ENCODE measurements at places on chromosomes 12 and 14.

DNA sequence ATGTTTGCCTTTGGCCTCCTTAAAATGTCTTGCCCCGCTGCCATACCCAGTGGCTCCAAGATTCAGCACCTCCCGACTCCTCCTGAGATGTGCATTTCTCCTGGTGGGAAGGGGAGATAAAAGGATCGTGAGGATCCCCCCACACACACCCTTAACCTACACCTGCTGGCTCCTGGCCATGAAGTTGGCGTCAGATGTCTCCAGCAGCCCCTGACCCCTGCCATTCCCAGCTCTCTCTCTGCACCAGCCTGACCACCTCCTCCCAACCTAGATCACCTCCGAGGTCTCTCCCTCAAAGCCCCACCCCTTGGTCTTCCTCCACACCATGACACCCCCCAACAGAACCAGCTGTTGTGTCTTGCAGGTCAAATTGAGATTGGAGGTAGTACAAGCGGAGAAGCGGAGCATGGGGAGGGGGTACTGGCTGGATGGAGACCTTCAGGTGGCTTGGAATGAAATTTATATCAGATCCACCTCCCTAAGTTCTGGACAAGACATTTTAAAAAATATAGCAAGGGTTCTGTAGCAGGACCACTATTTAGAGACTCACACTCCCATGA lies 151.1 kb upstream of the FKBP4 start:
- no peak for DNase-seq

DNA sequence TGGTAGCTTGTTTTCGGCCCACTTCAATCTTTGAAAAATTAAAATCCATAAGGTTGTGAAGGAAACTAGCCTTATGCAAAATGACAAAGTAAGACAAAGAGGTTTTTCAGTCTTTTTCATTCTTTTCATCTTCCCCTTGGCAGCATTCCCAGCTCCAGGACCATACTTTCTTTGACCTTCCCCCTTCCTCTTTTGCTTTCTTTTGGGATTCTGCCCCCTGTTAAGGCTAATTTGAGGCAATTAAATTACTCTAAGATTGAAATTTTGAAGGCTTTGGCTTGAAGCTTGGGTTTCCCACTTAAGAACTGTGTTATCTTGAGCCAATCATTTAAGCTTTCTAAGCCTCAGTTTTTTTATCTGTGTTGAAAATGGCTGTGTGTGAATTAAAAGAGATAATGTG lies 124.9 kb downstream of the DACT1 start:
- DNase-seq = no peak

GRCh38 chr12:4849795-4850345 lies 59.8 kb upstream of the KCNA1 start:
- DNase-seq = no peak

- DNase-seq = no peak
Observed at GRCh38 chr14:51750542-51750941, 98.8 kb downstream of the FRMD6 start.

DNA sequence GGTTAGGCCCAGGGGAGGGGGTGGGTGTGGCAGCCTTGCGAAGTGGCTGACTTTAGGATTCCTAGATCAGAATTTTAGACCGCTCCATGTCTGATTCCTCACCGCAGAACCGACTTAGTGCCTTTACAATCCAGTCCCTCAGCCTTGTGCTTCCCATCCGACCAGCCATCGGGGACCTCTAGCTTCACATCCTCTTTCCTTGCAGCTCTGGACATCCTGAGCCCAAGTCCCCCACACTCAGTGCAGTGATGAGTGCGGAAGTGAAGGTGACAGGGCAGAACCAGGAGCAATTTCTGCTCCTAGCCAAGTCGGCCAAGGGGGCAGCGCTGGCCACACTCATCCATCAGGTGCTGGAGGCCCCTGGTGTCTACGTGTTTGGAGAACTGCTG lies 557 bp downstream of the COPS7A start:
- peak; percentile 49 for DNase-seq

- no peak for DNase-seq
Observed at GRCh38 chr14:98070536-98070935, 1201.5 kb downstream of the BCL11B start.

DNA sequence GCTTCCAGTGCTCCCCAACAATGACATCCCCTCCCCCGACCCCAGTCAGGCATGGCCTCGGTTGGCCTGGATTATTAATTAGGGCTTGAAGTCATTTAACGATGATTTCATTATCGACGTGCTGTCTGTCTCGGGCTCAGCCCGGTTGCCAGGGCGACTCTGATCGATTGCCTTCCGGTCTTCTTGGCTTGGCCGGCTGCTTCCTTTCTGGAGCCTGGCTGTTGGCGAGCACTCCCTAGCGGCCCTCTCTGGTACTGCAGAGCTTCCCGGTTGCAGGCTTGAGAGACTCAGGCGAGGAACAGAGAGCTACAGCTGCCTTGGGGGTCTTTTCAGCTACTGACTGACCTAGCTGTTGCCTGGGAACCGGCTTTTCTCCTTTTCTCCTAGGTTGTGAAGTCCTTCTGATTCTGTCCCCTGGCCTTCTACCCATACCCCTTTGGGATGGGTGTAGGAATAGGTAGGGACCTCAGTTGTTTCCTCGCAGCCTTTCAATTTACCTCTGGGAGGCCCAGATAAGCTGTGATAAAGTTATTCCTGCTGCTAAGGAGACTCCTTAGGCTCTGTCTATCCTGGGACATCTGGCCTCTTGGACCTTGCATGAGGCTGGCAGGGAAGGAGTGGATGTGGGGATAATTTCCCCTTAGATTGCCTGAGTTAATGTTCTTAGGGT lies 5.5 kb upstream of the CISTR start:
- DNase-seq = peak; percentile 90

- no peak for DNase-seq
Observed at GRCh38 chr12:124734224-124734788, 129.4 kb downstream of the SCARB1 start.

DNA sequence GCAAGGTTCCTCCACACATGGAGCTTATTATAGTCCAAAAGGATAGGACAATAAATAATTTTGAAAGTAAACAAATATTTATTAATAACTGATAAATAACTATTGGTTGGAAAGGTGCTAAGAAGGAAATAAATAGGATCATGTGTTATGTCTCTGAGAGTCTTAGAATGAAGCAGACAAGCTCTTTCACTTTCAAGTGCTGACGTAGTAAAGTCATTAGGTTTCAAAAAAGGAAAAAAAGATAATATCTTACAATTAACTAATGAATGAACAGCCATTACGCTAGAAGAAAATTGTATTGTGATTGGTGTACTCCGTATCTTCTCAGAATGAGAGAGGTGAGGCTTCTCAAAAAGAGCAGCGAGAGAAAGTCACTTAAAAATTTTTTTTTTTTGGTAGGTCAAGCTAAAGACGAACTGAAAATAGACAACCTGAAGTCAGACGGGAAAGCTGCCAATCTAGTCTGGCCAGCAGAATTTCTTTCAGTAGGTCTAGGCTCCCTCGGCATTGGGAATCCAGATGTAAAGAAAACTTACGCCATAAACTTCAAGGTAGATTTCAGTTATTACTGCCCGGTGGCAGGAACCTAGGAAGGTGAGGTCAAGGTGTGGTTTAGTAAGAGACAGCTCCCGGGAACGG lies 583 bp upstream of the LEMD3 start:
- no peak for DNase-seq

GRCh38 chr12:524167-524951 lies 64.6 kb downstream of the B4GALNT3 start:
- DNase-seq = no peak

DNA sequence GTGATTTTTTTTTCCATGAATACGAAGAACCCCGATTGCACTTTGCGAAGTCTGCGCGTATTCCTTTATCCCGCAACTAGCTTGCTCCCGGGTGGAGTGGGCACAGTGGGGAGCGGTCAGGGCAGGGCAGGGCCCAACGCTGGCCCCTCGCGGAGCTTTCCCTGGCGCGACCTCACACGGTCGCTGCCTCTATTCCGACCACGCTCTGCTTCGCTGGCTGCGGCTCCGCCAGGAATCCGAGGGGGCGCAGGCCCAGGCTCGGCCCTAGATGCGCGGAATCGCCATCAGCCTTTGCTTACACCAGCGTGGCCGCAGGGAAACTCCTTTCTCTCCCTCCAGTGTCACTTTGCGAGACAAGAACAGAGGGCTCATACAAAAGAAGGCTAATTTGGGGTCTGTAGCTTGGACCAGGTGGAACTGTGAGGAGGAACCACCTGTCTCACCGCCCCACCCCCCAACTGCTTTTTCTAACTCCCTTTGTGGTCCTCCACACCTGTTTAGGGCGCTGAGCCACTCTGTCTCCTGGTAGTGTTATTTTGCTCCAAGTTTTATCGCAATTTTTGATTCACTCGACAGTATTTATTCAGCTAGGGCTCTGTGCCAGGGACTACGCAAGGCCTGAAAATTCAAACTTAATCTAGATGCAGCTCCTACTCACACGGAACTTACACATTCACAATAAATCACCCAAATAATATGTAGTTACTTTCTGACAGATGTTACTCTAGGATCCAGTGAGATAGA lies 3.1 kb upstream of the NKX2-1 start:
- DNase-seq = no peak

GRCh38 chr14:59246566-59246965 lies 58.1 kb downstream of the DAAM1 start:
- no peak for DNase-seq

DNA sequence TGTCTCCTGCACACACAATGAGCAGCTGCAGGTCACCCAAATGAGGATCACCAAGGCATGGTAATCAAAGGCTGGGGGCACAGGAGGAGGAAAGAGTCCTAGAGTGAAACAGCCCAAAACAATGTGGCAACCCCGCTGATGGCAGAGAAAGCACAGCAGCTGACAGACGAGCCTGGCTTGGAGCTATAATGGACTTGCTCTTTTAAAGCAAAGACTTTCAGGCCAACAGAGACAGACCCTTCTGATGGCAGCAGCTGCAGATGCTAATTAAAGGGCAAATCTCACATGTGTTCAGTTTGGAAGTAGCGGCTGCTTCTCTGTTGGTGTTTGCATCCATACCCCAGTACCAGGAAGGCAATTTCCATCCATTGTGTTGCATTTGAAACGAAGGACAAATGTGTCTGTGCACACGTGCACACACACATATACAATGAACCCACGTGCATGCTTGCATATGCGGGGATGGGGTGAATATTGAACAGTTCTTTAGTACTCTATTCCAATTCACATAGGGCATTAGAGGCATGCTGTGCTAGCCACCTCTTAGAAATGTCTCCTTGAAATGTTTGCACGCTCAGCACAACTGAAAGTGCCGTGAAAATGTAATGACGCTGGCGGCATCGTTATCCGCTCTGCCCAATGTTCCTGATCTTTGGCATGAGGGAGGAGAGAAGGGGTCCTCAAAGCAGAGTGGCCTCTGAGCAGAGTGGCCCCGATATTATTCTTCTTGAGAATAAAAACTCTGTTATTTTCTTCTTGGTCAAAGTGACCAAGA lies 38.1 kb downstream of the CIT start:
- DNase-seq = no peak

DNA sequence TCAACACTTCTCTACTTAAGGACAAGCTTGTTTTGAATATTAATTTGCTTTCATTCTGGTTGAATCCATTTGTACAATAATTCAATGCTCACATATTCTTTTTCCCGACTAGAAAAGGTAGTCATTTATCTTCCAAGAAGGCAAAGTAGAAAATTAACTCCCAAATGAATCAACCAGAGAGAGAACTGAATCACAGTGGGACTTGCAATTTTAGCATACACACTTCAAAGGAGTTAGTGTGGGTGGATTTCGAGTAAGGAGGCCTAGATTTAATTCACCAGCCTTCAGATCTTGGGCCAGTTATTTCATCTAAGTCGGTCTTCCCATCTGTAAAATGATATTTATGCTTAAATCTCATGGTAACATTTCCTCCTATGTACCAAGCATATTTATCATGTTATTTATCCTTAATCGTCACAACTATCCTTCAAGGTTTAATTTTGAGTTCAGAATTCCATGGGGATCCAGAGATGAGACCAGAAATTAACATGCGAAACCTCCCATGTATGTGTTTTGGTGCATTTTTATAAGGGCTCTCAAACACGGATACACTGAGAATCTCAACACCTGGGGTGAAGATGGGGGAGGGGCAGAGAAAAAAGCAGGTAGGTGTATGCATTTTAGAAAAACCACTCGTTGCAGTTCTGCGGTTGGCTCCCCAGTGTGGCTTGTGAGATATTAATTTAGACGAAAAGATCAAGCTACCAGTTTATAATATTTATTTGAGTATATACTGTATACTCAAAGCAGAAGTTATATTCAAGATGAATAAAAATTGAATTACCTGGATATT lies 38.9 kb upstream of the IL22 start:
- DNase-seq = peak; percentile 70

DNA sequence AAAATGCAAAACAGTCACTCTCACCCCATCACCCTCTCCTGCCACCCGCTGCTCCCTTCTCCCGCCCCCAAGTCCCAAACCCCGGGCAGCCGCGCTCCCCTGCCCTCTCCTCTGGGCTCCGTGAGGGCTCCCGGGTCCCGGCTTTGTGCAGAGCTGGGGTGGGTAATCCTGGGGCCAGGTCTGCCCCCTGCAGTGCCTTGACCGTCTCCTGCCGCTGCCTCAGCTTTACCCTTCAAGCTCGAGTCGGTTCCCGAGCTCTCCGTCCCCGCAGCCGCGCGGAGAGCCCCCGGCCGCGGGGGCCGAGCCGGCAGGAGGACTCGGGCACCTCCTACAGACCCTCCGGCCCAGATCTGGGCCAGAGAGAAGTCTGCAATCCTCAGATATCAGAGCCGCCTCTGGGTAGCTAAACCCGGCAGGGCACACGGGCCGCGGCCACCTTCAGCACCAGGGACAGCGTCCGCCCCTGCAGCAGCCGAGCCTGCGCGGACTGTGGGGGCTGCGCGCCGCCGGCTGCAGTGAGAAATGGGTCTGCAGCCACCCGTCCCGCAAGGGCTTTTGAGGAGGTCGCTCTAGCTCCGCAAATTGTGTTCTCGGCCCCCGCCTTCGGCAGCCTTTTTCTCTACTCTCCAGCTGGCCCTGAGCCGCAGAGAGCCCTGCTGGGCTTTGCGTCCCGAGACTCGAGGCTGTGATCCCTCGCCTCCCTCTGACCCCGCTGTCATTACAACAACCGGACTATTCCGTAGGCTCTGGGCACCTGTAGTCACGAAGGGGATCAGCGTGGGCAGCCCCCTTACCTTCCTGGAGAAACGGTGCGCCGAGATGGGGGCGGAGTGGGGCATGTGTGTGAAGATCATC lies 1.2 kb downstream of the PRMT8 start:
- peak; percentile 56 for DNase-seq

GRCh38 chr14:71103662-71104484 lies 196.6 kb downstream of the PCNX1 start:
- peak; percentile 71 for DNase-seq

- DNase-seq = no peak
Observed at GRCh38 chr14:104598039-104598909, 6.3 kb downstream of the TMEM179 start.

DNA sequence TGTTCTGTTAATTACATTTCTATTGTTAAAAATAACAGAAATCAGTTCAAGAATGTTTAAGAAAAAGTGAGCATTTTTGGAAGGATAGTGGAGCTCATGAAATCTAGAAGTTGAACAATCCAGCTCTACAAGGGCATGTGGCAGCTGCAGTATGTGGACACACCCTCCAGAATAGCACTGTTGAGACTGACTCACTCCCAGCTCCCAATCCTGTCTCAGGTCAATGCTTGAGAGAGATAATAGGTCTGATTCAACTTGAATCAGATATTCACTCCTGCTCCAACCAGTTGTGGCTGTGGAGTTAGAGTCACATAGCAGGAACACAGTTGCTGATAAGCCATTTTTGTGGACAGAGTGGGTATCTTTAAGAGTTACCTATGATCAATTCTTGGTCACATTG lies 113.0 kb upstream of the NTF3 start:
- no peak for DNase-seq

Measured in activated CD4-positive, alpha-beta T cell treated with anti-CD3 and anti-CD28 coated beads, Interleukin-2, Interleukin-6, amounts not matched to agents 100 ng/mL and 50 ng/mL, durations not matched to agents 16 hours and 8 hours (primary cell).